SHP77 treated with DMSO at 0.1 percent for 48 hours (cell line): ENCODE measurements at places on chromosomes 3 and 15.
A peak's percentile ranks its signal among the peaks of the same experiment; 100 is the strongest.

GRCh38 chr15:79516155-79516554 is 84.0 kb downstream of the MINAR1 start:
- no peak for DNase-seq

GRCh38 chr3:83567935-83568334 is 1390.9 kb upstream of the CADM2 start:
- DNase-seq = peak; percentile 67

DNA sequence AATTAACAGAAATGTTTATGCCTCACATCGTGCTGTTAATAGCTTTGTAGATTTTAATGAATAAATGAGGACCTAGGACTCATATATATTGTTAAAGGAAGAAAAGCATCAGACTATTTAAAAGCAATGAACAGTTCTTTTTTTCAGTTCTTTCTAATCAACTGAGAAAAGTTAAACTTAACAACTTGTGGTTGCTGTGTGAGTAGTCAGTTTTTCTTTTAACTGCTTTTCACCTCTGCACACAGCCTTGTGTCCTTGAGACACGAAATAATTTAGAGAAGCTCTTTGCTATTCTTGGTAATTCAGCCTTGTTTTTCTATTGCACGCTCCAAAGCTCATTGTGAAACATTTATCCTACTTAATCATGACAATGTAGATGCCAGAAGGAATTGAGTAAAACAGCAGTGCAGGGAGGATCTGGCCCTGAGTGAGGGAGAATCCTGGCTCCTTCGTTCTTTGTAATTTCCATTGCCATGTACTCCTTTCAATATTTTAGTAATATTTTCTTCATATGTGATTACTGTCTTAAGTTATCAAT is 499.0 kb downstream of the PYDC2 start:
- no peak for DNase-seq

GRCh38 chr3:132394320-132394719 is 23.0 kb upstream of the DNAJC13 start:
- DNase-seq = peak; percentile 8

GRCh38 chr3:50853936-50854335 is 179.2 kb downstream of the DOCK3 start:
- DNase-seq = no peak

DNA sequence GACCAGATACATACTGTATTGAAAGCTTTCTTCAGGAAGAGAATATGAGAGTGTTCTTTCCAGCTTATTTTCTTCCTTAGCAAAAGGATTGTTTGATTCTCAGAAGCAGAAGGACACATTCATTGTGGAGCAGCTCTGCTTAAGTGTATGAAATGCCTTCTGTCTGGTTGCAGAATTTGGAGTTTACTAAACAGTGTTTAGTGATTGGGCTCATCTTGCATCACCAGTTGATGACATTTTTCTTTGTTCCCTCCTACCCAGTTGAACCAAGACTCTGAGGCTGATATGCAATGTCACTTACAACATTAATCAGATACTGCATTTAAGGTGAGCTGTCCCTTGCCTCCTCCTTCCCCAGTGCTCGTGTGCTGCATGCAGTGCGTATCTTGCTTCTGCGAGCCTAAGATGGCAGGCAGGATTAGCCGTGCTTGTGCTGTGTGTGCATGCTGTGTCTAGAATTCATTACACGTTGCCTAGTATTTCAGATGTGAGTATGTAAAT is 18.4 kb downstream of the ZBTB38 start:
- peak; percentile 35 for DNase-seq

GRCh38 chr3:12727481-12727880 is 31.6 kb downstream of the TMEM40 start:
- DNase-seq = no peak

DNA sequence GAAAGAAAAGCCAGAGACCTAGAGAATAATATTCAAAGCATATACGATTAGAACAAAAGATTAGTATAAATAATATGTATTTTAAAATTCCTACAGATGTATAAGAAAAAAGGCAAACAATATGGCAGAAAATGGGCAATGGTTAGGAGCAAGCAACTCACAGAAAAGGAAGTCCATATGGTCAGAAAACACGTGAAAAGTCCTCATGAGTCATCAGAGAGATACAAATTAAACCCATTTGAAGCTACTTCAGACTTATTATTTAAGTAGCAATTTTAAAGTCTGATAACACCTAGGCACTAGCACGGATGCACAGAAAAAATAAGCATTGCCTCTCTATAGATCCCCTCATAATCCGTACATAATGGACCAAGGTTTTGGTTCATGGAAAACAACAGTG is 25.6 kb downstream of the SLC7A14 start:
- DNase-seq = no peak

DNA sequence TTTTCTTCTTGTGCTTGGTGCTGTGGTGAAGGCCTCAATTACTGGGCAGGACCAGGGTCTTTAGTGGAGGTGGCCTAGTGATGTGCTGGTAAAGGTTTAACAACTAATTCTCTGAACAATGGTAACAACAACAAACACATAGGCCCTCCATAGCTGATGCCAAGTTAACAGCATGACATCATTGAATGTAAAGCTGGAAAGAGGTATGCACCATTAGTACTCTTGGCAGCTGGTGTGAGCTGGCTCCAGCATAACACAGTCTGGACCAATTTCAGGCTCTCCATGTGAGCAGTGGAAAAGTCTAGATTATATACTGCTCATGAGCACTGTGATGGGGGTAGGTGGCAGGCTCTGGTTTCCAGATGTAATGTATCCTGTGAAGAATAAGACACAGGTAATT is 61.8 kb downstream of the SLC7A14 start:
- no peak for DNase-seq

- no peak for DNase-seq
Measured at GRCh38 chr3:41836360-41837134, 125.4 kb downstream of the ULK4 start.
